Activated naive CD4-positive, alpha-beta T cell treated with anti-CD3 and anti-CD28 coated beads for 36 hours (primary cell): ENCODE measurements at places on chromosomes 13 and 19.

- no peak for DNase-seq
Measured at GRCh38 chr13:27449081-27449603, 1.2 kb downstream of the MTIF3 start.

DNA sequence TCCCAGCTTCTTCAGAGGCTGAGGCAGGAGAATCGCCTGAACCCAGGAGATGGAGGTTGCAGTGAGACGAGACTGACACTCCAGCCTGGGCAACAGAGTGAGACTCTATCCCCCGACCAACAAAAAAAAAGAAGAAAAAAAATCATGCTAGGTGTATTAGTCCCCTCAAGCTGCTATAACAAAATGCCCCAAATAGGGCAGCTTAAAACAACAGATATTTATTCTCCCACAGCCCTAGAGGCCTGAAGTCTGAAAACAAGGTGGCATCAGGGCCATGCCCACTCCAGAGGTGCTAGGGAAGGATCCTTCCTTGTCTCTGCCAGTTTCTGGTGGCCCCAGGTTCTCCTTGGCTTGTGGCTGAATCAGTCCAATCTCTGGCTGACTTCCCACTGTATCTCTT is 8.6 kb upstream of the EHD2 start:
- no peak for DNase-seq

- DNase-seq = peak; percentile 84
Measured at GRCh38 chr19:40055832-40056504, at the start of gene ZNF780B. Gene ZNF780B, minus strand, starts transcription at chr19:40056231. Its CDS starts 5,899 bp downstream, at chr19:40050332.

DNA sequence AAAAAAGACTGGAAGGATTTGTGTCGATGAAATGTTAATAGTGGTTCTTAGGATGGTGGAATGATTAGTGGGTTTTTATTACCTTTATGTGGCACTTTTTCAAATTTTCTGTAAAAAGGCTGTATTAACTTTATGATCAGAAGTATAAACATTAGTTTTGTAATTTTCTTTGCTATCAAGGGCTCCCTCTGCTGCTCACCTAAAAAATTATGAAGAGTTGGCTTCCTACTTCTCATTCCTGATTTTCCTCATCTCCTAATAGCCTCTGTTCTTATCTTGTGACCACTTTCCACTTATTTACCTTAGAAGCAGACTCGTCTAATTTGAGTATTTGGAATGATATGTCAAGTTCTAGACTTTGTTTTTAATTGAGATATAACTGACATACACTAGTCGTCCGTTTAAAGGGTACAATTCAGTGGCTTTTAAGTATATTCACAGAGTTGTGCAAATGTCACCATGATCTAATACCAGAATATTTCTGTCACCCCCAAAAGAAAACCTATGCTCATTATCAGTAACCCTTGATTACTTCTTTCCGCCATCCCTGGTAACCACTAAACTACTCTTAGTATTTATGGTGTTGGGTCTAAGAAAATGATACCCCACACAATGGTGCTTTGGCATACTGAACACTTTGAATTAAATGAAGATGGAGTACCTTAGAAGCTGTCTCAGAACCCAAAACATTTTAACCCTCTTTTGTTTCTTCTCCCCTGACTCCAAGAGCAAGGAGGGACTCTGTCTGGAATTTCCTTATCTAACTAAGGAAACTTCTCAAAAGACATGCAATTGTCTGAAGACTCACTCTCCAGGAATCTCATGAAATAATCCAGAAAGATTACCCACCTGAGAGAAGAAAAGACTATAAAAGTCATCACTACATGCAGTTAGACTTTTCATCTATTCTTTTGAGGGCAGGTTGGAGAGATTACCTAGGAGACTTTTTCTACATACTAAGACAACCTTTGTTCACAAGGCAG is 311.3 kb downstream of the DLEU7 start:
- DNase-seq = no peak
